ENCODE measurements at places on chromosomes 5 and 9.

DNA sequence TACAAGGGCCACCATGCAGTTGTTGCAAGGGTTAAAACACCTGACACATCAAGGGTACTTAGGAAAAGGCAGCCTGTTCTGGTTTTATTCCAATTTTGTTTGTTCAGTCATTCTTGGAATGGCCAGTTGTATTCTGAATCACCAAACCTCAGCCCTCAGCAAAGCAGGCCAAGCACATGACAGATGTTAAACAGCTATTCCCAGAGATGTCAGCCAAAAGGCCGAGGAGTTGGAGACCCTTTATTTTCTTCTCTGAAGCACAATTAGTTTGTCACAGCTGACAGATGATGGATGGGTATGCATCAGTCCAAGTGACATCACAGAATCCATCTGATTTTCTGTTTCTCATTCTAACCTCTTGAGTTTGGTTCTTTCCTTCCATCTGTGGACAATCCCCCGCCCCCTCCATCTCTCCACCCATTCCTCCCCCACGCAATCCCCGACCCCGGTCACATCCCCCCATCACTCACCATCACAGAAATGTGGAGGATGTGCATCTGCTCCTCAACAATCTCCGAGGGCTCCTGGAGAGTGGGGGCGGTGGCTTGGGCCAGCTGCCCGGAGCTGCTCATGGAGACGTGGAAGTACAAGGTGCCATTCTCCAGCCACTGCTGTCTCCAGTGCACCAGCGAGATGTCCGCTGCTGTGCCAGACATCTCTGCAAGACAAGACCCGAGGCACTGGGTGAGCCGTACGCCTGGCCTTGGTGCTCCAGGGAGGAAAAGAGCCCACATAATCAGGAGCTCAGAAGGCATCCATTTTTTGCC is 123.8 kb downstream of the ASTN2 start:
- DNase-seq, result no peak

GRCh38 chr9:132056717-132057560 is 22.7 kb downstream of the MED27 start:
- DNase-seq, result no peak

GRCh38 chr9:87678650-87679355 is 47.1 kb upstream of the CTSL start:
- peak; percentile 47 for DNase-seq

DNA sequence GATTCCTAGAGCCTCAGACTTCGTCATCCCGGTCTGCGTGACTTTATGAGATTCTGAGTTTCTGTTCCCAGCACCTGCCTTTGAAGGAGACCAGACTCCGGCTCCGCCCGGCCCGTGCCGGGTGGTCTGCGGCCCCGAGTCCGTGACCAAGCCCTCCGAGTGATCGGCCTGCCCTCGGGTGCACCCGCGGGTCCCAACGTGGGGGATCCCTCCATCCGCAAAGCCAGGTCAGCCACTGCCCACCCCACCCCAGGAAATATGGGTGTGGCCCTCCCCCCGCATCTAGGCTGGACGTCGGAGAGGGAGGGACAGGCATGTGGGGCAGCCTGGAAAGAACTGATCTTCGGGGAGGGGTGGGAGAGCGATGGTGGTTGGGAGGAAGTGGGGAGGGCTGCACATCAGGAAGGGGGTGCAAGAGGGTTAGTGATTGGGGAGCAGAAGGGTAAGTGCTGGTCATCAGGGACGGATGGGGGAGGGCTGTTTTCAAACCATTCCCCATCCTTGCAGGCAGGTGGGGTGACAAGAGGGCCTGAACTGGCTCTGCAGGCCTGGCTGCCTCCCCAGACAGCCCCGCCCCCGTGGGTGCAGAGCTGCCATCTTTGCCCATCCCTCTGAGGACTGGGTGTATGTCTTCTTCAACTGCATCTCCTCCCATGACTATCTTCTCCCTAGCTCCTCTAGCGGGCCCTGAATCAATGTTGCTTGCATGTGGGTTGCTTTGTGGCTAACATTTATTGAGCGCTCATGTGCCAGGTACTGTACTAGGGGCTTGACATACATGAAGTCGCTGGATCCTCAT is 747 bp downstream of the LRSAM1 start:
- DNase-seq, result peak; percentile 53

DNA sequence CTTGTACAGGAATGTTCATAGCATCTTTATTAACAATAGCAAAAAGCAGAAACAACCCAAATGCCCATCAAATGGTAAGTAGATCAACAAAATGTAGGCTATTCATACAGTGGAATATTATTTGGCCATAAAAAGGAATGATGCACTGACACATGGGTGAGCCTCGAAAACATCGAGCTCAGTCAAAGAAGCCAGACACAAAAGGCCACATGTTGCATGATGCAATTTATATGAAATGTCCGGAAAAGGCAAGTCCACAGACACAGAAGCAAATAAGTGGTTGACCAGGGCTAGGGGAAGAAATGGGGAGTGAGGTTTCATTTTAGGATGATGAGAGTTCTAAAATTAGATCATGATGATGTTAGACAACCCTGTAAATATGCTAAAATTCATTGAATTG is 16.5 kb upstream of the SLC2A8 start:
- DNase-seq, result no peak

DNA sequence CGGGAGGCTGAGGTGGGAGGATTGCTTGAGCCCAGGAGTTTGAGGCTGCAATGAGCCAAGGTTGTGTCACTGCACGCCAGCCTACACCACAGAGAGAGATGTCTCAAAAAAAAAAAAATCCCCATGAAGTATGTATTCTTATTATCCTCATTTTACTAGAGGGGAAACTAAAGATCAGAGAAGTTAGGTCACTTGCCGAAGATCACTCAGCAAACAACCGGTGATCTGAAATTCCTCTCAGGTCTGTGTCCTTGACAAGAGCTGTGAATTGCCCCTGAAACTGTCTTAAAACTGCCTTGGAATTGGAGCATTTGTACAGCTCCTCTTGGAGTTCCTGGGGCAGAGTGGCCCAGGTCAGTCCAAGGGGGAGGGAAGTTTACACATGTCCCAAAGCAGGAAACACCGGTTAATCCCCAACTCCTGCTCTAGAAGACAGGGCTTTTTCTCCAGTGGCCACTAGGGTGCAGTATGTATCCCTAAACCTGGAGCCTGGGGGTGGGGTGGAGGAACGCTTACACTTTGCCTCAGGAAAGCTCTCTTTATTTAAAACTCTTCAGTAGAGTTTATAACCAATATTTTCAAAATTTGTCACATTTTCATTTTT is 27.6 kb downstream of the AQP7 start:
- peak; percentile 72 for DNase-seq

- DNase-seq, result no peak
Measured at GRCh38 chr9:137602661-137603060, 2.8 kb upstream of the ARRDC1 start.

- DNase-seq, result no peak
Measured at GRCh38 chr9:75685062-75685461, 205.4 kb upstream of the PCSK5 start.

DNA sequence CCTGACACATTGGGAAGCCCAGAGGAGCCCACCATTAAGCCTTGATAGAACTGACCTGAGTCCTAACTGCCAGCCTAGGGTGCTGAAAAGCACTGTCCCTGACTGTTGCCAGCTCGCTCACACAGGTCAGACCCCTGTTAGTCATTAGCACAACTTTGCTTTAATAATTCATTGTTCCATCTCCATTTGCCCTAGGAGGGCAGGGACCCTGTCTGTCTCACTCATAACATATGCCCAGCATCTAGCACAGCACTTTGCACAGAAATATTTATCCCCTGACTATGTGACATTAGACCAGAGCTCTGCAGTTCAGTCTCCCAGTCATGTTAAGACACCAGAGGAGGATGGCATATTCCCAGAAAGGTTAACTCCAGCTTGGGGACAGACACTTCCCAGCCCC is 61.8 kb upstream of the STXBP1 start:
- no peak for DNase-seq

Measured in stimulated activated CD4-positive, alpha-beta T cell treated with anti-CD3 and anti-CD28 coated beads, Interleukin-4, amount 100 ng/mL, for 24 hours (primary cell).